Cerebellar nuclear complex (tissue), 1 donor: ENCODE measurements at places on chromosomes 6 and 20.
A peak's percentile ranks its signal among the peaks of the same experiment; 100 is the strongest.

- DNase-seq = no peak
Measured at GRCh38 chr20:4029505-4030467, 14.4 kb upstream of the RNF24 start.

GRCh38 chr6:154648188-154648887, 84.9 kb upstream of the SCAF8 start:
- no peak for DNase-seq

- peak; percentile 97 for DNase-seq
Measured at GRCh38 chr6:46170357-46171289, at the start of gene ENPP5. ENPP5 (minus strand) TSS chr6:46170980; CDS start chr6:46168262, 2,718 bp downstream.

DNA sequence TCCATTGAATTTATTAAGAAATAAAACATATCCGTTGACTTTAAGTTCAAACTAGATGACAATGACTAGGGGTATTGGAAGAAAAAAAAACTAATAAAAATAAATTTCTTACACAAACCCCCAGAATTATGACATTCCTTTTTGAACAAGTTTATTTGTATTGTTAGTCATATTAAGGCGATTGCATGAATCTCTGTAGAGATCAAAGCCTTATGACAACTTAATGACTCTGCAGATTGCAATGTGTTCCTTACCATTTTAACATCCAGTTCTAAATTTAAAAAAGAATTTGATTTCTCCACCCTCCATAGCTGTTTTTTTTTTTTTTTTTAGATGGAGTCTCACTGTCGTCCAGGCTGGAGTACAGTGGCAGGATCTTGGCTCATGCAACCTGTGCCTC, 189.8 kb upstream of the CEP162 start:
- DNase-seq = no peak

DNA sequence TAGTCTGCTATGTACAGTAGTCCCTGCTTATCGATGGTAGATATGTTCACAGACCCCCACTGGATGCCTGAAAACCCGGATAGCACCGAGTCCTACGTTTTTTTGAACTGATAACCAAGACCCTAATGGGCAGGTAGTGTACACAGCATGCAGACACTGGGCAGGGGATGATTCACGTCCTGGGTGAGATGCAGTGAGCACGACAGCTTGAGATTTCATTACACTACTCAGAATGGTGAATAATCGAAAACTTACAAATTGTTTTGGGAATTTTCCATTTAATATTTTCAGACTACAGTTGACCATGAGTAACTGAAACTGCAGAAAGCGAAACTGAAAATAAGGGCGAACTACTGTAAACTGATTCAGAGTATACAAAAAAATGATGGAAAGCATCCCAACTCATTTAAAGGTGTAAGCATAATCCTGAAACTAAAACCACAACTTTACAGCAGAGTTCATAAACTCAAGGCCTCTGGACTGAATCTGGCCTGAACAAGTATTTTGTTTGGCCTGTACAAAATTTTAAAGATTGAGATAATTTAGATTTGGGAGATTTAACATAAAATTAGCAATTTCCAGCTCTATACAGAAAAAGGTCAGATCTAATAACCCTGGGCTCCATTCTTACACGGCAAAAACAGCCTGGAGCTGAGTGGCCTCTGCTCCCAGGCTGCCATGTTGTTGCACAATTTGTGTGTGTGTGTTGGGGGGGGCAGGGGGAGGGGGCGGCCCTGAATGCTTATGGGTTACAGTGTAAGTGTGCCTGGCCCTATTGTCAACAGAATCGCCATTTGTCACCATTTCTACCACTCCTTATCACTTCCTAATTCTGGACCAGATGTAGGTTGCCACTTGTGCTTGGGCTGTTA, 34.9 kb downstream of the RNF24 start:
- no peak for DNase-seq

- no peak for DNase-seq
Measured at GRCh38 chr6:8013763-8014162, 50.4 kb downstream of the BLOC1S5 start.
